H1 (cell line): ENCODE measurements at places on chromosomes 5 and 9. TPM values are rescaled to one million over a fixed set of nuclear protein-coding genes. Genes with fewer than 3 reads are reported as not detected.

Gene SPINK13
- not detected in 2 replicates for polyA plus RNA-seq

Gene CFAP90
- 0.82 and 0.92 TPM in 2 replicates for polyA plus RNA-seq

Gene GPR150
- 0.14 and 0.27 TPM in 2 replicates for polyA plus RNA-seq

Gene ZBTB34
- 5.5 and 8.2 TPM in 2 replicates for polyA plus RNA-seq

Gene GPR151
- 0.03 TPM in 1 of 2 replicates, not detected in the other for polyA plus RNA-seq

Gene MIGA2
- 24.6 and 36.6 TPM in 2 replicates for polyA plus RNA-seq

Gene COX7C
- polyA plus RNA-seq = 837 and 1,207 TPM in 2 replicates

Gene IQGAP2
- polyA plus RNA-seq = 11.6 and 19.7 TPM in 2 replicates

Gene ZFP2
- 0.19 and 0.20 TPM in 2 replicates for polyA plus RNA-seq

Gene HRCT1
- polyA plus RNA-seq = not detected in 2 replicates

Gene SLC34A1
- polyA plus RNA-seq = not detected in 2 replicates

Gene PLAC8L1
- 0.42 and 0.99 TPM in 2 replicates for polyA plus RNA-seq

Gene ACTBL2
- not detected in 2 replicates for polyA plus RNA-seq
